ENCODE measurements at places on chromosomes 16 and 17.
A peak's percentile ranks its signal among the peaks of the same experiment; 100 is the strongest.

DNA sequence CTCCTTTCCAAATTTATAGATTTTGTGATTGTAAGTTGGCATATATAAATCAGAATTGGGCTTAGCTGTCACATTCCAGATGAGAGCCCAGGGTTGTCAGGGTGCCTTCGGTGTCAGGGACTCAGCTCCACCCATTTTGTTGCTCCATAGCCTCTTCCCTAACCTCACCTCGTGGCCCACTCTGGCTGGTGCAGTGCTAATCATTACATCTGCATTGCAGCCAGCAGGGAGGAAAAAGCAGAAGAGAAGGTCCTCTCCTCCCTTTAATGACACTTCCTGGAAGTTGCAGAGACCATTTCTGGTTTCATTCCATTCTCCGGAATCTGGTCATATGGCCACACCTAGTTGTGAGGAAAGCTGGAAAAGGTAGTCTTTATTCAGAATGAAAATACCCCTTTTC lies 113.3 kb downstream of the CCT6B start:
- DNase-seq: no peak

DNA sequence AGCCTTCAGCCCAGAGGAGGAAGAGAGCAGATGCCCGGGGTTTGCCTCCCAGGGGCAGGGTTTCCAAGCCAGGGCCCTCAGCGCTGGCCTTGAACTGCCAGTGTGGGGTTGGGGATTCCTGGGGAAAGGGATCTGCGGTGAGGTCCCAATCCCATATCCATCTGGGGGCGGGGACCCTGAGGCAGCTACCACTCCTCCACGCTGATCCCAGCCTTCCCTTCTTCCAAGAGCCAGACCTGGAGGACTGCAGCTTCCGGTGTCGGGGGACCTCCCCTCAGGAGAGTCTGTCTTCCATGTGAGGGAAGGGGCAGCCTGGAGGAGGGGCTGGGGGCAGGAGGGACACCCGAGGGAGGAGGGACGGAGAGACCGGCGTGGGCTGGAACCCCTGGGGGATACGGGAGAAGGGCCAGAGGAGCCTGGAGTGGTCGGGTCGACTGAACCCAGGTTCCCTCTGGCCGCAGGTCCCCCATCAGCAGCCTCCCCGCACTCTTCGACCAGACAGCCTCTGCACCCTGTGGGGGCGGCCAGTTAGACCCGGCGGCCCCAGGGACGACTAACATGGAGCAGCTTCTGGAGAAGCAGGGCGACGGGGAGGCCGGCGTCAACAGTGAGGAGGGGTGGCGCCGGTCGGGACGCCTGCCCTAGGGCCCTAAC lies 10.7 kb upstream of the CISD3 start:
- DNase-seq: no peak

DNA sequence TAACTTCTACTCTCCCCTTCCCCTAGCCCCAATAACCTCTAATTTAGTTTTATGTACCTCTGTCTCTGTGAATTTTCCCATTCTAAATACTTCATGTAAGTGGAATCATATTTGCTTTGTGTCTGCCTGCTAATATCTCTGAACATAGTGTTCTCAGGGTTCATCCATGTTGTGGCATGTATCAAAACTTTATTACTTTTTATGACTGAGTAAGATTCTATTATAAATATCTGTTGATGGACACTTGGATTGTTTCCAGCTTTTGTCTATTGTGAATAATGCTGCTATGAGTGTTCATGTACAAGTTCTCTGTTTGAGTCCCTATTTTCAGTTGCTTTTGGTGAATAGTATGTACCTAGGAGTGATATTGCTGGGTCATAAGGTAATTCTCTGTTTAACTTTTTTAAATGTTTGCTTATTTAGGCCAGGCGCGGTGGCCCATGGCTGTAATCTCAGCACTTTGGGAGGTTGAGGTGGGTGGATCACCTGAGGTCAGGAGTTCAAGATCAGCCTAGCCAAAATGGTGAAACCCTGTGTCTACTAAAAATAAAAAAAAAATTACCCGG lies 92.8 kb downstream of the CHD9 start:
- no peak for DNase-seq

- DNase-seq: no peak
Measured at GRCh38 chr17:41009301-41009760, 403 bp upstream of the KRTAP3-1 start.

DNA sequence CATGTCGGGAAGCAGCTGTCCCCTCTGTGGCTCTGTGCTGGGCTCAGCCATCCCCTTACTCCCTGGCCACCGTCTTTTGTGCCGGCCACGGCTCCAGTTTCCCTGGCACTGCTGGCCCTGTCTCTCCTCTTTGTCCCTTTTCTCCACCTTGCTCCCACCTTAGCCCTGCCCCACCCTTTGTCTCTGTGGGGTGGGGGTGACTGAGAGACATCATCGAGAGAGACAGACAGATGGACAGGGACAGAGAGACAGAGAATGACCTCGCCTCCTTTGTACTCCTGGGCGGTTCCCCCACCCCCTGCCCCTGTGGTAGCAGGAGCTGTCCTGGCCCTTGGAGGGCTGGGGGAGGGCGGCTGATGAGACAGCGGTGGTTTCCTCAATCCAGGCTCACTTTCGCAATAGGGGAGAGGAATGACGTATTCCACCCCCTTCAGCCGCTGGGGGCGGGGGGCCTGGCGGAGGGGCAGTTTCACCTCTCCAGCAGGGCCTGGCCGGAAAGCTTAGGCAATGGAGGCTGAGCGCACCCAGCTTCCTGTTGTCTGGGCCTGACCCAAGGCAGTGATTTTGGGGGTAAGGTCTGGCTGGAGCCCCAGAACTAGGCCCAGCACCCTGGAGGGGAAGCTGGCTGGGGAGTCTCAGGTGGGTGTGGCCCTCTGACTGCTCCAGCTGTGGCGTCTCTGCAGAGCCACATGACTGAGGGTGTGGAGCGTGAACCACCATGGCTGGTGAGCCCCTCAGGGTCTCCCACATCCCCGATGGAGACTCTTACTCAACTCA lies 7.3 kb downstream of the FMNL1 start:
- no peak for DNase-seq

DNA sequence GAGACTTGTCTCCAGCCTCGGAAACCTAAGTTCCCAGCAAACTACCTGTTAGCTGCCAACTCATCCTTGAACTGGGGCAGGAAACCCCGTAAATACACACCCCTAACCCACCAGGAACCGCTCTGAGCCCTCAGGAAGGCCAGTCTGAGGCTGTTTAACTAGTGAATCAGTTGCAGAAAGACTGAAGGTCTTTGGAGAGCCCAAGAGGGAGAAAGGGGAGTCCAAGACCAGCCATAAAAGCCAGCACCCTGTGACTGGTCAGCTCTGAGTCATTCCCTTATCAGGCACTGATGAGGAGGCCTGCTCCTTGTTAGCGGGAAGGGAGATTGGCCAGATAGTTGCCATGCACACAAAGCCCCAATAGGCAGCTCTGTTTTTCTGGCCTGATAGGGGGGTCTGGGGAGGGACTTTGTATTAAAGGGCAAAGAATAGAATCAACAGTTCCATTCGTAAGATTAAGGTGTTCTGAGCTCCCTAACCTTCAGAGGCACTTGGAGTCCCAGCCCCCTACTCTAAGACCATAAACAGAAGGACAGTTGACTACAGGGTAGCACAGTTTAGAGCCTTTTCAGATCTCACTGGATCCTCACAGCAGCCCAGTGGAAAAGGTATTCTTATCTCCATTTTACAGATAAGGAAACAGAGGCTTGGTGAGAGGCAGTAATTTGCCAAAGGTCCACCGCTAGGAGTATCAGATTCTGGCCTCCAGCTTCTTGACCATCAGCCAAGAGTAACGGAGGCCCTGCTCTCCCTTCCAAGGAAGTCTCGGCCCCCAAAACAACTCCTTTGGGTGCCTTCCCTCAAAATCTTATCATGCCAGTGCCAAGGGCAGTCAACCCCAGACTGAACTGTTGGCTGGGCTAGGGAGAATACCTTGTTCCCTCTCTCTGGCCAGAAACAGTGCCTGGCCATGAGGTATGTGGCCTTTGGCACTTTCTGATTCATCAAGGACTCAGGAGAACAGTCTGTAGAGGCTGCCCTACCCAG lies 2.2 kb upstream of the KRT19 start:
- no peak for DNase-seq

GRCh38 chr16:89173174-89173921 lies 1.8 kb downstream of the CDH15 start:
- no peak for DNase-seq

DNA sequence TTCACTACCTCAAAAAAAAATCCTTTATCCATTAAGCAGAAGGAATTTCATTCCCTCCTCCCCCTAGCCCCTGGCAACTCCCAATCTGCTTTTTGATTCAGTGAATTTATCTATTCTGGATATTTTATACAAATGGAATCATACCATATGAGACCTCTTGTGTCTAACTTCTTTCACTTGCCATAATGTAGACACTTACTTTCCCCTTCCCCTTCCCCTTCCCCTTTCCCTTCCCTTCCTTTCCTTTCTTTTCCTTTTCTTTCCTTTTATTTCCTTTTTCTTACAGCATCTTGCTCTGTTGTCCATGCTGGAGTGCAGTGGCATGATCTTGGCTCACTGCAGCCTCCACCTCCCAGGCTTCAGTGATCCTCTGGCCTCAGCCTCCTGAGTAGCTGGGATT lies 50.5 kb downstream of the PSMD12 start:
- DNase-seq: no peak

DNA sequence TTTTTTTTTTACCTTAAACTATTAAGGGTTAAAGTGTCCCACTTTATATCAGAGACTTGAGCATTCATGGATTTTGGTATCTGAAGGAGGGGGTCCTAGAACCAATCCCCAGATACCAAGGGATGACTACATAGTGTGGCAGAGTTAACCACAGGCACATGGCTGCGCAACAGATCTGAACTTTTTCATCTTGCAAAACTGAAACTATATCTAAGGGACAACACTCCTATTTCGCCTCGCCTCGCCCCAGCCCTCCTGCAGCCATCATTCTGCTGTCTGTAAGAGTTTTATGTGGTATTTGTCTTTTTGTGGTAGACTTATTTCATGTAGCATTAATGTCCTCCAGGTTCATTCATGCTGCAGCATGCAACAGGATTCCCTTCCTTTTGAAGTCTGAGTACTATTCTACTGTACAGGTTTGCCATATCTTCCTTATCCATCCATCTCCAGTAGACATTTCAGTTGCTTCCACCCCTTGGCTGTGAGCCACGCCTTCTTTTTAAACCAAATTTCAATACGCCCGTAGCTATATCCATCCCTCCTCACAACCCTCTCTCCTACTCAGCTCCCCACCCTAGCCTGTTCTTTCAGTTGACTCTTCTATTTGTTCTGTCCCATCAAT lies 53.2 kb downstream of the AMFR start:
- DNase-seq: no peak

GRCh38 chr17:55513885-55514590 lies 2.8 kb upstream of the SMIM36 start:
- peak; percentile 22 for DNase-seq

DNA sequence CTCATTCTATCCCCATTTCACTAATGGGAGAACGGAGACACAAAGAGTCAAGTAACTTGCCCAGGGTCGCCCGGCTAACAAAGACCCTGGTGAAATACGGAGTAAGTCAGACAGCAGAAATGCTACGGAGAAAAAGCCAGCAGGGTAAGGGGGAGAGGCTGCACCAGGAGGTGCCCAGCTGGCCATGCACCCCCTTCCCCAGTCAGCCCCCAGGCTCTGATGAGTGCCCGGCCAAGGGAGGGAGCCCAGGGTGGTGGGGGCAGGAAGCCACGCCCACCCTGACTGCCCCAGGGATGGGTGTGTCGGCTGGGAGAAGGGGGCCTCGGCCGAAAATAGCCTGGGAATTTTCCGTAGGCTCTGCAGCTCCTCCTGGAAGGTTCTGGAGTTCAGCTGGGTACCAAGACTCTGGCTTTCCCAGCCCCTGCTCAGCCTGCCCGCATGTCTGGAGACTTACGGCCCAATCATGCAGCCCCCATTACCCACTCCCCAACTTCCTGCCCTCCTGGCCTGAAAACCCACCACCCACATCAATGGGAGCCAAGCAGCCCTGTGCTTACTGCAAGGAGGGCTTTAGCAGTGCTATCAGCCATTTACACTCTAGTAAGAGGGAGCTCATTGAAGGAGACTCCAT lies 4.2 kb downstream of the CARHSP1 start:
- DNase-seq: no peak

DNA sequence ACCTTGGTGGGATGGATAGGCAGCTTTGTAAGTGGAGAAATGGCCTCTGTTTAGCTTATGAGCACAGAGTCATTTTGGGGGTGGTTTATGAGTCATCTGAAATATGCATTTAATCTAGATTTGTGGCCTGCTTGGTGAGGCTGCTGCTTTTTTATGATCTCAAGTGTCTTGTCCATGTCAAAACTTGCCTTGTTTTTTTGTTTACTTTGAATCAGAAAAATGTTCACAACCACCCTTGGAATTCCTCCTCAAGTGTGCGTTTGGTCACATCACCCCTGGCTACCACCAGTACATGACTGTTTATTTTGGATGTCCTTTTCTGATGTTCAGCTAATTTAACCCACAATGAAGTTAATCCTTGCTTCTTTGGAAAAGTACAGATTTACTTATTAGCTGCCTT lies 64.6 kb downstream of the FTO start:
- DNase-seq: no peak

DNA sequence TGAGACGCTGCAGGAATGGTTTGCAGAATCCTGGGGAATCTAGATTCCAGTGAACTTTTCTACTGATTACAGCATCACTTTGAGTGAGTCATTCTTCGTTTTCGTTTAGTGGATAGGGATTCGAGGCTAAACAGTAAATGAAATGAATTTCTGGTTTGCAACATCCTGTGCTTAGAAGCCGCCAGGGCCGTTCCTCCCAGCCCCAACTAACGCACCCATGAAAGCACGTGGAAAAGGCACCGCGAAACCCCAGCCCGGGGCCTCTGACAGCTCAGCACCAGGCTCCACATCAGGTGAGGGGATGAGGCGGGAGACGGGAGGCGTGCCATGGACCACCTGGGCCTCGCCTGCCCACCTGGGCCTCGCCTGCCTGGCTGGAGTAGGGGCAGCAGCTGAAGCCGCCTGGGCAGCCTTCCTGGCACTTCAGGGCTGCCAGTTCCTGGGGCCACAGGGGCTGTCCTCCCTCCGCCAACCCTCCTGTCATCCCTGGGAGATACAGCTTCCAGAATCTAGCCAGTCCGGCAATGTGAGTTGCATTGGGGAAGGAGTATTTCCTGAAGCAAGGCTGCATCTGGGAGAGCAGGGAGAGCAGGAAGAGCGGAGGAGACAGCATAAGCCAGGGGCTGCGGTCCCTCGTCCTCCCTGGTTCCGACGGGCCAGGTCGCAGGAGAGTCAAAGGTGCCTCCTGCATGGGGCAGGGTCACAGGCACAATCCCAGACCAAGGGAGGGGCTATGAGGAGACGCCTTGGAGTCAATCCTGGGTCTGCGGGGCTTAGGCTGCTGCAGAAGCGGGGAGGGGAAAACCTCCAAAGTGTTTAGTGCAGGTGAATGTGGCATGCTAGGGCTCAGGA lies 78.4 kb downstream of the RPH3AL start:
- DNase-seq: no peak

- no peak for DNase-seq
Measured at GRCh38 chr17:78781104-78781892, 775 bp downstream of the CYTH1 start.

- DNase-seq: no peak
Measured at GRCh38 chr17:43860077-43860725, 13.2 kb downstream of the CD300LG start.

- DNase-seq: no peak
Measured at GRCh38 chr16:11996433-11997330, 20.1 kb downstream of the SNX29 start.

- DNase-seq: no peak
Measured at GRCh38 chr17:19431691-19432090, 20.7 kb downstream of the RNF112 start.

GRCh38 chr17:49519781-49520180 lies 24.7 kb downstream of the NGFR start:
- DNase-seq: no peak

- DNase-seq: no peak
Measured at GRCh38 chr17:58337210-58337599, 8.6 kb upstream of the TSPOAP1 start.

Data from NCI-H2029 (cell line).